CD4-positive, alpha-beta T cell treated with Interleukin-4 for 1 hour (primary cell): ENCODE measurements at places on chromosomes 3 and 15.

- DNase-seq, result no peak
These were observed 3.7 kb upstream of the GASK1A start for GRCh38 chr3:42975456-42975855.

GRCh38 chr15:89409184-89410038, 74.8 kb upstream of the POLG start:
- no peak for DNase-seq

GRCh38 chr15:39887211-39887610, 32.9 kb downstream of the GPR176 start:
- DNase-seq, result no peak

DNA sequence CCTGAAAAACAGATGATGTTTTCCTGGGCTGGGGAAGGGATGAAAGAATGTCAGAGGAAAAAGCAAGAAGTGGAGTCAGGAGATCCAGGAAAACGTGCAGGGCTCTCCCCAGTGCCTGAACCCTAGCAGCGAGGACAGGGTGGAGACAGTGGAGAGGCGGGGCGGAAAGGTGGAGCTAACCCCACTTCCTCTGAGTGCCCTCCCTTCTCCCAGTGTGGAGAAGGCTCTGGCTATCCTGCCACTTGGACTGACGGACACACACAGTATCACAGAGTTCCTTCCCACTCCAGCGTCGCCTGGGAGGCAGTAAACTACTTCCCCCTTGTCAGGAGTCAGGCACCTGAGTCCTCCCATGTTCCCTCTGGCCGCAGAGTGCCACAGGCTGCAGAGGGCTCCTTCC, 125.3 kb upstream of the CHRNA7 start:
- DNase-seq, result no peak

DNA sequence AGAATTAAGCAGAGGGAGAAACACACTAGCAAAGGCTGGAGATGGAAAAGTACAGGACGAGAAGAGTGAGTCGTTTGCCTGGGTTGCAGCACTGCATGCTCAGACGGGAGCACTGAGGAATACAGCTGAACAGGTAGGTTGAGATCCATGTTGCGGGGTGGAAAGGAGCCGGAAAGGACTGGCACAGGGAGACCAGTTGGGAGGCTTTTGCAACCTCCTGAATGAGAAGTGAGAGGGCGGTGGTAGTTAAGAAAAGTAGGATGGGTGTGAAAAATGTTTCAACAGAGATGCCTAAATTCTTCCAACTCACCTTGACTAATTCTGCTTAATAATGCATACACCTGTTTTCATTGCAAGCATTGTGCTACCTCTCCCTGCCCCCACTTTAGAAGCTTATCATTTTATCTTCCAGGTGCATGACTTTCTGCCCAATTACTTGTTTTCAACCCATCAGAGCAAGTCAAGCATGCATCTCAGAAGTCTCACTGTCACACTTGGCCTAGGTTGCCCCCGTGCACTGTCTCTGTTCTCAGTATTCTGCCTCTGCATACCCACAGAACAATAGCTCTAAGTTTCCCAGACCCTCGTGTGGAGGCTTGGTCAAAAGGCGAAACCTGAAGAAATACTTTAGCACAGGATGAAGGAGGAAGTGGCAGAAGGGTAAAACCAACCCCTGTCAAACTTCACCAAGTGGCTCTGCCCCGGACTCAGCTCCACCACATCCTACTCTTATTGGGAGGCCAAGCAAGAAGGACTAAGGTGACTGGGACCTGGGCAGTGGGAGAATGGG, 199.3 kb upstream of the BCL6 start:
- DNase-seq, result no peak

DNA sequence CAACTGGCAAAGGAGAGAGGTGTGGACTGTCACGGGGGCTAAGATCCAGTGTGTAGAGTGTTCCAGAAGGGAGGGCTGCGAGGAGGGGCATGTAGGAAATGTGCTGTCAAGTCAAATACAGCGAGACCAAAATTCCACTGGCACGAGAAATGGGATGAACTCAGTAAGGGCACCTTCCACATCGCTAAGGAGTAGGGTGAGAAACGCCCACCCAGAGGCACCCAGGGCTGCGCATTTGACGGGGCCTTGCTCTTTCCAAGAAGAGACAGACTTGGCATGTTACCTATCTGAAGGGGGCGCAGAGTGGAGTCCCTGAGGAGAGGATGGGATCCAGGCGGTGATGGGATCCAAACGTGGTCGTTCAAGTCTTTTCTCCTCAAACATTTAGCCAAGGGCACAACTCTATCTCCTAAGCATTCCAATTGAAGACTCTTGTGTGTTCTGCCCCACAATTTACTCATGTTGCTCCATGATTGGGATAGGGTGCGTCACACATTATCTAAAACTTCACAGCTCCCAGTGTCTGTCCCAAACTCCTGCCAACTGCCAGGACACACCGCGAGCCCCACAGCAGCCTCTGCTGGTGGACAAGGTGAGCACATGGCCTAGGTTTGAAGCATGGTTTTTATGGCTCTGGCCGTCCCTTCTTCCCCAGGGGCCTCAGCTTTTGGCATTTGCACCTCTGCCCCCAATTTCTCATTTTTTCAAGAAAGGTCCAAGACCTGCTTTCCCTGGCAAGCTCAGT, 7.6 kb downstream of the SELENOS start:
- no peak for DNase-seq

- DNase-seq, result no peak
These were observed 62.6 kb downstream of the RGMA start for GRCh38 chr15:93026380-93026817.

DNA sequence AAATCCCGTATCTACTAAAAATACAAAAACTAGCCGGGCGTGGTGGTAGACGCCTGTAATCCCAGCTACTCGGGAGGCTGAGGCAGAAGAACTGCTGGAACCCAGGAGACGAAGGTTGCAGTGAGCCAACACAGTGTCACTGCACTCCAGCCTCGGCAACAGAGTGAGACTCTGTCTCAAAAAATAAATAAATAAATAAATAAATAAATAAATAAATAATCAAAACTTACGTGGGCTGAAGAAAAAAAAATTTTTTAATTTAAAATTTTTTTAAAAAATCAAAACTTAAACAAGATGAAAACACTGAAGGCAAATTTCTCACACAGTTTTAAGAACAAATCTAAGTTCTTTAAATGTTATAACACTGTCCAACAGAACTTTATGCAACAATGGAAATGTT, 14.4 kb downstream of the MSL2 start:
- DNase-seq, result no peak

GRCh38 chr15:77002954-77003912, 8.3 kb downstream of the PSTPIP1 start:
- peak; percentile 68 for DNase-seq

- no peak for DNase-seq
These were observed 219.7 kb upstream of the SETMAR start for GRCh38 chr3:4083225-4084015.

- DNase-seq, result no peak
These were observed 9.8 kb downstream of the TFG start for GRCh38 chr3:100719136-100719535.

- DNase-seq, result no peak
These were observed 65.8 kb downstream of the AAGAB start for GRCh38 chr15:67188551-67189218.

DNA sequence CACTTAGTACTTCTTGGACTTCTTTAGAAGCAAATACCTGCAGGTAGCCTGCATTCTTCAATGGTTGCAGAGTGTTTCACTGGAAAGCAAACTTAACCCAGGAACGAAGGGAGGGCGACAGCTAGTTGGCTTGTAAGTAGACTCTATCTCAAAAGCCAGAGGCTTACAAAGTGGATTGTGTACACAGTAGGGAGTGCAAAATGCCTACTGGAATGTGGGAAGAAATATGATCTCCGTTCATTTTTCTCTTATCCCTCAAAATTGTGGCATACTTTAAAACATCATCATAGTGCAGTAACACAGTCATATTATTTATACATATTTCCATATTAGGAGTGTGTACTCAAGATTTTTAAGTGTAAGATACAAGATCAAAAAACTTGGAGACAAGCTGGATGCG, 155.7 kb downstream of the LIPC start:
- DNase-seq, result no peak

GRCh38 chr3:189038773-189039745, 132.7 kb upstream of the TPRG1 start:
- DNase-seq, result no peak

- peak; percentile 97 for DNase-seq
These were observed at the start of gene SRPRB for GRCh38 chr3:133805702-133806475. Gene SRPRB, plus strand, starts transcription at chr3:133805815. Its CDS starts 34 bp downstream, at chr3:133805849.

DNA sequence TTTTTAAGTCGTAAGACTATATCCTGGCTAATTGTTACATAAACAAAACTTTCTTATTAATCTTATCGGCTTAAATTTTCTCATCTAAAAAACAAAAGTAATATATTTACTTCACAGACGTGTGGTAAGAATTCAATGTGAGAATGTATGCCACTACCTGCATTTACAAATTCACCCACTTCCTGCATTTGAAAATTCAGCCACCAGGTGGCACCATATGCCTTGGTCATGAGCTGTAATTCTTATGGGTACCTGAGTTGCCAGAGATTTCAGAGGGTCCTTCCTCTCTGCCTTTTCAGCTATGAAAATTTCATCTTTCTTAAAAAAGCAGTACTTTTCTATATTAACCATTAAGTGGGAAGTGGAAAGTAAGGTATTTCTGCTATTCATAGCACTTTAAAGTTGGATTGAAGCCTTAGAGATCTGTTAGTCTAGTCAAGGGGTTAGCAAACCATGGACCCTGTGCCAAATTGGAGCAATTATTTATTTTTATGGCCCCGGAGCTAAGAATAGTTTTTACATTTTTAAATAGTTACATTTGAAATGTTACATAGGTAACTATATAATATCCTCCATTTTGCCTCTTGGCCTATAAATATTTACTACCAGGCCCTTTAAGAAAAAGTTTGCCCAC, 127.8 kb downstream of the HCN4 start:
- DNase-seq, result peak; percentile 72

GRCh38 chr15:40768521-40769273, 1.1 kb upstream of the C15orf62 start:
- DNase-seq, result no peak

DNA sequence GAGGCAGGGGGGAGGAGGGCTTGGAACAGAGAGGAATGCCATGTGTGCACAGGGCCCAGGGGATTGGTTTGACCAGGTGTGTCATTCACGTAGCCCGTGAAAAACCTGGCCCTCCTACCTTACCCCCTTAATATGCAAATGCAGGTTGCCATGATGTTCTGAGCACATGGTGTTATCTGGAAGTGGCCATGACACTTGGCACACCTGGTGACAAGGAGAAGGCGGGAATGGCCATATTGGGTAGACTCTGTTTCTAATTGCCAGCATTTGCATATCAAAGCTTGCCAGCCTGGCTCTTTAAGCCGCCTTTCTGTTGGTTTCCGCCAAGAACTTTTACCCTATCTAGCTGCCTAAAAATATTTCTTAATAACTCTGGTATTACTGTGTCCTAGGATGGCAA, 202.1 kb upstream of the DPH6 start:
- DNase-seq, result no peak

GRCh38 chr15:59138243-59138642, 33.3 kb downstream of the CCNB2 start:
- DNase-seq, result peak; percentile 69

DNA sequence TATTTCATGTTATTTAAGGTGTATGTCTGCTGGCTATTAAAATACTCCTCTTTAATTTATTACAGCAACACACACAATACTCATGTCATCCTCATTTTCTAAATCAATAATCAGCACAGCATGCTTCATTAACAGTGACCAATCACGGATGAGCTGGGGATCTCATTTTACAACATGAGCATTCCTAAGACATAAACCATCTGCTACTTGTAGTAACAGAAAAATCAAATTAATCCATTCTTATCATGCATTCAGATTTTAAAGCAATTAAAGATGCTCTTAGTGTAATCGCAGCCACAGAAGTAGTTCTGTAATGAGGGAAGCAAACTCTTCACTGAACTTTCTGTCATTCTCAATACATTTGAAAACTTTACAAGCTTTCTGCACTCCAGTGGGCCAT, 191.1 kb downstream of the TBC1D5 start:
- no peak for DNase-seq

DNA sequence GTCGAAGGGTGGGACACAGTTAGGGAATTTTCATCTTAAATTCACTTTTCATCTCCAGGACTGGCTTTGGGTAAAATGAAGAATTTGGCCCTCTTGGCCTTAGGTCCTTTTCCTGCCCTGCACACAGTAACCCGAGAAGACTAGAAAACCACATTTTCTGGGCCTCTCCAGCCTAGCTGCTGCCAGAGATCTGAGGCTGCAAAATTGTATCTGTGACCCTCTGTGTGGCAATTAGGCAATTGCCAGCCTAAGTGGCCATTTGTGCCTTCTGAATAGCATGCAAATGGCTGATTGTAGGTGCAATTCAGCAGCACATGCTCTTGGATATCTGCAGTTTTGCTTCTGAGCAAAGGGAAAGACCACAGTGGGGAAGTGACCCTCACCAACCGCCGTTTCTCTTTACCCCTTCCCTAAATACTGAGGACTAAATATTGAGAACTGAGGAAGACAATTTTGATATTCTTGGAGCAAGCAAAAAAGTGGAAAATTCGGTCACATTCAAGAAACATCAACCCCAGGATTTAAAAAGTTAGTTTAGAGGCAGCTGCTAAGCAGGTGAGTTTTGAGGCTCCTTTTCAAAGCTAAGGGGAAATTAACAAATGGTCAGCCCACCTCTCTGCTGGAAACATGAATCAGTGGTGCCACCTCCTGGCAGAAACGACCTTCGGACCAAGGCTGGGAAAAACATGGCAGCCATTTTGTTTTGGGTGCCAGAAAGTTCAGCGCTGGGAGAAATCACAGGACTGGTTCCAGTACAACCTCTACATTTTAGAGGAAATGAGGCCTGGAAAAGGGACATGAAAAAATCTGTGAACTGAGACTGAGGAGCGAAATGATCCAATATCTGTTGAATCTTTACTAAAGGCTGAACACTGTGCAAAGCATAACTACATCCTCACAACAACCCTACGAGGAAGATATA, 56.6 kb upstream of the PRTG start:
- DNase-seq, result no peak

DNA sequence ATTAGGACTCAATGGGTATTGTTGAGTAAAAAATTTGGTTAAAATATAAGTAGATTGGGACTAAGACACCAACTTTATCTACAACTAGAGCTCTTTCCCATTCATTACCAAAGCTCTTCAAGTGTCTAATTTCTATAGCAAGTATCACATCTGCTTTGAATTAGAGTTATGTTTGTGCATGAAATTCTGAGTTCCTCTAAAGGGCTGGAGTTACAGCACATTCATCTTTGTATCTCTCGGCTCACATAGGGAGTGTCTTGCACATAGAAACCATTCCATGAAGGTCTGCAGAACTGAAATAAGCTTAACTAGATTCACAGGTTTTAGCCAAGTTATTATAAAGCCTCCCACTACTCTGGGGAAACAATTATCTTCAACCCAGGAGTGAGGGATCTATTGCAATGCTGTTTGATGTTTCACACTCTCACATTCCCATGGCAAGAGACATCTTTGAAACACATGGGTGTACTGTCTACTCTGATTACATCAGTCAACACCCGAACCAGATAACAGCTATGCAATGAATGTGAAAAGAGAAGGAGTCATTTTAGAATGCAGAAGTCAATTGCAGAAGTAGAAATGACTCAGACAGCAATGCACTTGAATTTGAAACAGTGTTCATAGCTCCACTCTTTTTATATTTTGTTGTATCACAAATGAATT, 93.1 kb upstream of the KBTBD8 start:
- DNase-seq, result no peak

GRCh38 chr3:6250167-6250566, 610.7 kb upstream of the GRM7 start:
- DNase-seq, result no peak
